ENCODE measurements at places on chromosomes 4 and X. TPM values are rescaled to one million over a fixed set of nuclear protein-coding genes. Genes with fewer than 3 reads are reported as not detected.

Gene CENPC
- total RNA-seq, result 33.5 TPM

Gene TMPRSS11A
- not detected for total RNA-seq

Gene NAA11
- not detected for total RNA-seq

Gene SYN1
- 0.72 TPM for total RNA-seq

Gene PRDX4
- total RNA-seq, result 27.7 TPM

Gene TMPRSS11D
- total RNA-seq, result not detected

Gene MAGEA6
- total RNA-seq, result not detected
